ENCODE measurements at places on chromosomes 1 and 21.
A peak's percentile ranks its signal among the peaks of the same experiment; 100 is the strongest.

DNA sequence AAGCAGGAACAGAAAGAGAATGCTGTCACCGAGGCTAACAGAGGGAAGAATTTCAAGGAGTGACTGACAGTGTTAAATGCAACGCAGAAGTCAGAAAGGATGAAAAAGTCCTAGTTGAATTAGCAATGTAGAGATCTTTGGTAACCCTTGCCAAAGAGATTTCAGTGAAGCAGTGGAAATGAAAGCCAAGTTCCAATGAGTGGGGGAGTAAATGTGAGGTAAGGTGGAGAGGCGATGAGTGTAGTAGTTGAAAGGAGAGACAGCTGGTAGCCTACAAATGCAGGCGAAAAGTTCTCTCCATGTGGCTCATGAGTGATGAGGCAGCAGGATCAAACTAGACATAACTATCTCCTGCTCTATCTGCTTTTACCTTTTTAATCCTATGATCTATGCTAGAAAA lies 74.6 kb upstream of the IPO9 start:
- no peak for DNase-seq

GRCh38 chr21:26814386-26814785 lies 30.8 kb downstream of the ADAMTS1 start:
- DNase-seq: no peak

DNA sequence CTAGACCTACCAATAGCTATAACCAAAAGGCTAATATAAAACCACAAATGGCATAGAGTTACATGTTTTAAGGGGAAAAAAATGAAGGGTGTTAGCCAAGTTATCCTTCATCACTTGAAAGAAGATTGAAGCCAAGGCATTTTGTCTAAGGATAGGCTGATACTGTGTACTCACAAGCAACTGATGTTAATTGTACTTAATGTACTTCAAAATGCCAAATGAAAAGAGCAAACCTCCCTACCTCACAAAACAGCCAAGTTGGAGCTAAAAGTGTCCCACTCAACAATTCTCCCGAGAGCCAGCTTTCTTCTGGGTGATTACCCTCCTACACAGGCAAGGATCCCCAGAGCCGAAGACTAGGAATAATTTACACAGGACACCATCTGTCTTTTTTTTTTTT lies 4.4 kb upstream of the IGSF3 start:
- DNase-seq: no peak

- DNase-seq: no peak
Observed at GRCh38 chr1:18651713-18652112, 21.1 kb downstream of the PAX7 start.

GRCh38 chr1:232388363-232388762 lies 241.6 kb downstream of the SIPA1L2 start:
- no peak for DNase-seq

DNA sequence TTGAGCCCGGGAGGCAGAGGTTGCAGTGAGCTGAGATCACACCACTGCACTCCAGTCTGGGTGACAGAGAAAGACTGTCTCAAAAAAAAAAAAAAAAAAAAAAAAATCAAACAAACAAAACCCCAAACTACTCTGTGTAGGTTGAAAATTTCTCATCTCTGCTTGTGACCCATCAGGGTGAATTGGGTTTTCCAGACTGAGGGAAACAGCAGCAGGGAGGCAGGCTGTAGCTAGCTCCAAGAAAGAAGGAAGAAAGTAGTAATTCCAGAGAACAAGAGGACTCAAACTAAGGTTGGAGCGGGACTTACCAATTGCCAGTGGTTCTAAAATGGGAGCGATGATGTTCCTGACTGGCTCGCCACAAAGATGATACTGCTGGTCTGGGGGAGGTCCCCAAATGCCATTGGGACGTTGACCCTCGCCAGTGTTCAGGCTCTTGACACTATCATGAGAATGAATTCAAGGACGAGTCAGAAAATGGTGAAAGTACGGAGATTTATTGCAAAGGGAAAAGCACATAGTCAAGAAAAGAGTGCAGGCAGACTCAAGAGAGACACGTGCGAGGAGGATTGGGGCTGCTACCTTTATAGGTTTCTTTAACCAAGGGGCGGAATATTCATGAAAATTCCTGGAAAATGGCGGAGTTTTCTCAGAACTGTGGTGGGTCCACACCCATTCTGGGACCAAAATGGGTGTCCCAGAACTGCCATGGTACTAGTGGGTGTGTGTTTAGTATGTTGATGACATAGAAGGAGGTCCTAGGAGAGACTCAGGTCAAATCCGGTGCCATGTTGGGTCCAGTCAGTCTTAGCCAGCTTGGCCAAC lies 13.4 kb downstream of the AADACL4 start:
- no peak for DNase-seq

GRCh38 chr21:45590726-45591618 lies 48.7 kb upstream of the SLC19A1 start:
- DNase-seq: peak; percentile 68

GRCh38 chr1:71621785-71622184 lies 541.0 kb upstream of the ZRANB2 start:
- DNase-seq: no peak

- DNase-seq: no peak
Observed at GRCh38 chr1:90990779-90991178, 31.1 kb downstream of the ZNF644 start.

GRCh38 chr1:67846538-67846937 lies 13.3 kb upstream of the GNG12 start:
- no peak for DNase-seq

DNA sequence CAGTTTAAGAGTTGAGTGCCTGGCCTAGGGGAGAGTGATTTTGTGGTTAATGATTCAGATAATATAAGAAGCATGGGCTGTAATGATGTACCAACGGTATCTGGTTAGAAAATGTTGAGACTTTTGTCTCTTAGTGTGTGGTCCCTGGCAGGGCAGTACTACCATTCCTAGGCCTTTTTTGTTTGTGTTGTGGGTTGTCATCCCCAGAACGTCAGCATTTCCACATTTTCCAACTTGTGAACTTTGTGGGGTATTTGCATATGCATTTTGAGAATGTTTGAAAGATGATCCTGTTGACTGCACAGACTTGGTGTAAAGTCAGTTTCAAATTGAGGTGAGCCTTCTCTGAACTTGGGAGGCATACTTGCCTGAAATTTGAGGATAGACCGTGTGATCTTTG lies 11.4 kb downstream of the NEK7 start:
- no peak for DNase-seq

GRCh38 chr1:97105531-97105930 lies 383.9 kb downstream of the PTBP2 start:
- DNase-seq: no peak

GRCh38 chr1:218397752-218398339 lies 52.7 kb downstream of the TGFB2 start:
- no peak for DNase-seq

DNA sequence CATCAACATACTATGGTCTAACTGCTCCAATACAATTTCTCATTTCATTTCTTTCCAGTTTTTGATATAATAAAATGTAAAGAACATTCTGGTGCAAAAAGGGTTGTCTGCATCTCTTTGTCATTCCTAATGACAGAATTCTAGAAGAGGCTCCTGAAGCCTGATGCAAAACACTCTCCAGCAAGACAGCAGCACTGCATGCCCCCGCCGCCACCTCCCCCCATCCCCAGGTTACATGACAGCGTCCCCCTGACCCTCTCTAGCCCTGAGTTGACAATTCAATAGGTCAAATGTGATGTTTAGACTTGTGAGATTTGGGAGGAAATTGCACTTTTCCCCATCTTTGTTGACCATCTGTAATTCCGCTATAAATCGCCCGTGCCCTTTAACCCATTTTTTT lies 64.6 kb upstream of the C1orf21 start:
- no peak for DNase-seq

DNA sequence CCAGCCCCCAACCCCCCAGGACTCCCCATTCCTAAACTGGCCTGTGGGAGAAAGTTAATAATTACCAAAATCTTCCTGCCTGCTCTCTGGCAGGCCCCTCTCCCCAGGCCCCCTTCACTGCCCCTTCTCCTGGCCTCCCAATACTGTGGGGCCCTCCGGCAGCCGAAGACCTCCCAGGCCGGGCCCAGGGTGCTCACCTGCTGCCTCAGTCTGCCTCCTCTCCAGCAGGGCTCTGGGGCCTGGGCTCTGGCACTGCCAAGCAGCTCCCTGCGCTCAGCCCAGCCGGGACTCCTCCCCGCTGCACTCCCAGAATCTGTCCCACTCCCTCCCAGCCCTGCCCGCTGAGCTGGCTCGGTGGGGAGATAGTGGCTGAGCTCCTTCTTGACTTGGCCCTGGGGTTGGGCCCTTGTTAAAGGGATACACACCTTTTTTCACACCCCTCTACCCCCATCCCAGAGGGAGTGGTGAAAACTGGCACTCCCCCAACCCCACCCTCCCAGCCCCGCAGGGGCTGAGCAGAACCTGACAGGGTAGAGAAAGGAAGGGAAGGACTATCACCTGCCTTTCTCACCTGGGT lies at the start of gene S100A16:
TSS of gene S100A16 (minus strand) at position 383 of the 577 bp plus-strand sequence. CDS start 4,986 bp downstream, outside the sequence.
- no peak for DNase-seq

- no peak for DNase-seq
Observed at GRCh38 chr1:109784551-109785252, 21.0 kb upstream of the EPS8L3 start.

DNA sequence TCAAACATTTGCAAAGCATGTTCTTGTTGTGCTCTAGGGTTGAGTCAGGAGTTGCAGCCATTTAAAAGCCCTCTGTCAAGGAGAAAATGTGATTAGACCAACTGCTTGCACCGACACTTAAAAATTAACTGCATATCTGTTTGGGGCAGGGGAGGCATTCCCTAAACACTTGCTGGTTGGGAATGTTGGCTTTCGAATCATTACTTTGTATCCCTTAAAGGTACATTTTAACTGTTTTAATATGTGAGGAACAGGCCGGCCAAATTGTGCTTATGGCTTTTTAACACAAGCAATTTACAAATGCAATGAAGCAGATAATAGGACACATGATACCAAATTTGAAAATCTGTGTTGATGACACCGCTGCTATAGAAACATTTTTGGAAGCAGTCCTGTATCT lies 159.1 kb downstream of the LHX8 start:
- DNase-seq: no peak

GRCh38 chr1:25360596-25361581 lies 22.8 kb downstream of the TMEM50A start:
- no peak for DNase-seq

DNA sequence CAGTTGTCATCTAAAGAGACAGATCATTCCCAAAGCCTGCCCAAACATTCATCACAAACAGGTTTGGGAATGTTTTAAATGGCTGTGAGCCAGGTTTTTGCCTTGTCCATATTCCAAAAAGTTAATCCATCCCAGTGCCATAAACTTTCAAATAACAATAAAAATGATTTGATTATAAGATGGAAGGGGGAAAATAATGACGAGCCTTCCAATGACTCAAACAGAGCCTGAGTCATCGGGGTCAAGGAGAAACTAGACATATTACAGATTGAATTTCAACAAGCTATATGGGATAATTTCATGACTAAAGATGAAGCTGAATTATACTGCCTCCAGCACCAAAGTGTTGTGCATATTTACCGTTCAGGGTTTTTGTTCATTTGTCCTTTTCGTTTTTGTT lies 195.8 kb upstream of the PKN2 start:
- no peak for DNase-seq

DNA sequence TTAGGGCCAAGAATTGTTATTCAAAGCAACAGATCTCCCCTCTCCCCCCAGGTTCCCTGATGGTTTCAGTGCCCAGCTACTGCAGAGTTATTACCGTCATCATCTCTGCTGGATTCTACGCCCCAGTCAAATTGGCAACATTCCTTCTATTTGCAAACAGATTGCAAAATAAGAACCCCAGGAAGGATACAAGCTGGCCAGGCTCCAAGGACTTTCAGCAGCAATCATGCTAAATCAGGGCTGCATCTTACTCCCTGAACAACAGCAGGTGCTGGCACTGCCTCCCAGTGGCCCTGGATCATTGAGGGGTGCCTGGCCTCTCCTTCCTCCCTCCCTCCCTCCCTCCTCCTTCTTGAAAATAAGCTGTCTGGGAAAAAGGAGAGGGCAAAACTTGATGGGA lies 521.6 kb upstream of the BEND5 start:
- DNase-seq: no peak

- no peak for DNase-seq
Observed at GRCh38 chr1:175749075-175749474, 5.7 kb upstream of the TNR start.

- peak; percentile 89 for DNase-seq
Observed at GRCh38 chr1:44721485-44722361, 9.2 kb downstream of the RNU5D-1 start.

GRCh38 chr1:6962996-6963911 lies 178.0 kb downstream of the CAMTA1 start:
- DNase-seq: peak; percentile 54

GRCh38 chr21:31426235-31426797 lies 82.3 kb upstream of the TIAM1 start:
- no peak for DNase-seq

- DNase-seq: no peak
Observed at GRCh38 chr1:235325139-235325538, 2.8 kb downstream of the ARID4B start.

GRCh38 chr1:215475796-215476481 lies 91.2 kb upstream of the KCTD3 start:
- DNase-seq: no peak

Measured in stimulated activated CD4-positive, alpha-beta T cell treated with anti-CD3 and anti-CD28 coated beads, Interleukin-2, amount 100 ng/mL, for 24 hours (primary cell).